Gastrocnemius medialis (tissue), 4 donors: ENCODE measurements at places on chromosomes 1 and 21.
A peak's percentile ranks its signal among the peaks of the same experiment; 100 is the strongest.

- peak overlapping the region; percentile 96 for H3K27ac ChIP-seq
- no peak for DNase-seq
- peaks cover 76% of the 10 kb centered on the region for H3K4me1 ChIP-seq
- peak overlapping the region; percentile 41 for H3K4me3 ChIP-seq
- H3K36me3 ChIP-seq, result no peaks in the 10 kb centered on the region
- no peaks in the 10 kb centered on the region for H3K27me3 ChIP-seq
Measured at GRCh38 chr1:61089338-61089737, 7.0 kb downstream of the NFIA start.

- no peak overlapping the region for H3K4me3 ChIP-seq
- H3K4me1 ChIP-seq, result no peaks in the 10 kb centered on the region
- H3K27ac ChIP-seq, result no peak overlapping the region
- DNase-seq, result peak; percentile 16
Measured at GRCh38 chr1:22275626-22276395, 132.9 kb upstream of the WNT4 start.

GRCh38 chr1:117136749-117137148 lies 15.2 kb upstream of the TRIM45 start:
- no peaks in the 10 kb centered on the region for H3K36me3 ChIP-seq
- no peak overlapping the region for H3K4me3 ChIP-seq
- H3K27ac ChIP-seq, result no peak overlapping the region
- H3K4me1 ChIP-seq, result no peaks in the 10 kb centered on the region
- H3K27me3 ChIP-seq, result no peaks in the 10 kb centered on the region
- no peak for DNase-seq

GRCh38 chr1:241217516-241217915 lies 139.5 kb downstream of the RGS7 start:
- H3K4me1 ChIP-seq, result no peaks in the 10 kb centered on the region
- H3K27ac ChIP-seq, result no peak overlapping the region
- H3K27me3 ChIP-seq, result no peaks in the 10 kb centered on the region
- H3K36me3 ChIP-seq, result no peaks in the 10 kb centered on the region

- no peaks in the 10 kb centered on the region for H3K36me3 ChIP-seq
- H3K4me1 ChIP-seq, result no peaks in the 10 kb centered on the region
- no peak for DNase-seq
- H3K4me3 ChIP-seq, result no peak overlapping the region
- no peaks in the 10 kb centered on the region for H3K27me3 ChIP-seq
- H3K27ac ChIP-seq, result no peak overlapping the region
Measured at GRCh38 chr1:79785561-79785960, 779.0 kb upstream of the ADGRL4 start.
